ENCODE measurements at places on chromosomes 3 and 15.
A peak's percentile ranks its signal among the peaks of the same experiment; 100 is the strongest.

DNA sequence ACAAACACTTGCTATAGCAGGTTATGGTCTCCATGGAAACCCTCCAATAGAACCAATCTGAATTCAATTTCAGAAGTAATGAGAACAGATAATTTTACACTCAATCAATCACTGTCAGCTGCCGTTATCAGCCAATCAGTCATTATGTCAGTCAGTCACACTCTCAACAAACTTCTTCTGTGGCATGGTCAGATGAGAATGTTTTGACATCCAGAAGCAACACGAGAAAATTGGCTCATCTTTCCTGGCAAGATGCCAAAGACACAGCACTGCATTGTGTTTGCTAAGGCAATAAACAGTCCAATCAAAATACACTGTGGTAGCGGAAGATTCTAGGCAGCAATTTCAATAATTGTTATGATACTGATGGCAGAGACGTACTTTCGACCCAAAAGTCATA is 190.7 kb downstream of the RORA start:
- no peak for DNase-seq

GRCh38 chr3:14783480-14784086 is 35.2 kb upstream of the FGD5 start:
- DNase-seq = no peak

DNA sequence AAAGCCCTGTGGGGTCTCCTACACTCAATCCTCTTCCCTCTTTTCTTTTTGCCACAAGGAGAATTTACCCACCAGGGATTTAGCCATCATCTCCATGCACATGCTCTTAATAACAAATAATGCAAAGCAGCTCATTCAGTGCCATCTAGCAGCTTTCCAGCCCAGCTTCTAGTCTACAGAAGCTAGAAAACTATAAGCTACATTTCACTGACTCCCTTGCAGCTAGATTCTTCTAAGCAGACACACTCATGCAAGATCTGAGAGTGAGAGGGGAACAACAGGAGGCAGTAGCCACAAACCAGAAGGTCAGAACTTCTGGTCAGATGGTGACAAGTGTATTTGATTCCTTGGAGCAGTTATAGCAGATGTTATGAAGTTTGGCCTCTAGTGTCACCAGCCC is 25.5 kb downstream of the OSBPL10 start:
- no peak for DNase-seq

DNA sequence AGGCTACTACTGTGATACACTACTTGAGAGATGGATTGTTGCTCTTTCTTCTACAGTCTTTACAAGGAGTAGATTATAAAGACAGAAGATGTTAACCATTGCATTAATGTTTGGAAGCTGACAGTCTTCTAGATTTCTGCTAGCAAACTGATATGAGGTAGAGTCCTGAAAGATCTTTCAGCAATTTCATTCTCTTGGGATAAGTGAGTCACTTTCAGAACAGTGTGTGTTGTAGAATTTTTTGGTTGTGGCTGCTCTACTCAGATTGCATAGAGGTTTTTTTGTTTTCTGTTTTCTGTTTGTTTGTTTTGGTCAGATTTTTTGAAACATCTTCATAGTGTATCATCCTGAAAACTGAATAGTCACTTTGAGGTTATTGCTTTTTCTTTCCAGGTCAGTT is 17.1 kb downstream of the TNFSF10 start:
- no peak for DNase-seq

DNA sequence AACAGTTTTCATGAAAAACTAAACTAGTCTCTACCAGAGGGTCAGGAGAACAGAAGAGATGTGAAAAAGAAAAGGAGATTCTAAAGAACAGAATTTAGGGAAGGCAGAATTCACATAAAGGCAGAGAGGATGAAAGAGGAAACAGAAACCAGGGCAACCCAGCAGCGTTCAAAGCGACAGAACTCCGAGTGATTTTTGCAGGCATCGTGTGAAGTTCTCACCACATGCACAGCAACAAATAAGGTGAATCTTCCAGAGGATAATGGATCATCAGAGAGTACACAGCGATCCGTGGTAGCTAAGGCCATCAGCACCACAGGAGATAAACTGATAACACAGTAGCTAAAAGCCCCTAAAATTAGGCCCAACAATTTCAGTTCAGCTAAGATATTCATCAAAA is 250.8 kb upstream of the THBS1 start:
- DNase-seq = no peak

DNA sequence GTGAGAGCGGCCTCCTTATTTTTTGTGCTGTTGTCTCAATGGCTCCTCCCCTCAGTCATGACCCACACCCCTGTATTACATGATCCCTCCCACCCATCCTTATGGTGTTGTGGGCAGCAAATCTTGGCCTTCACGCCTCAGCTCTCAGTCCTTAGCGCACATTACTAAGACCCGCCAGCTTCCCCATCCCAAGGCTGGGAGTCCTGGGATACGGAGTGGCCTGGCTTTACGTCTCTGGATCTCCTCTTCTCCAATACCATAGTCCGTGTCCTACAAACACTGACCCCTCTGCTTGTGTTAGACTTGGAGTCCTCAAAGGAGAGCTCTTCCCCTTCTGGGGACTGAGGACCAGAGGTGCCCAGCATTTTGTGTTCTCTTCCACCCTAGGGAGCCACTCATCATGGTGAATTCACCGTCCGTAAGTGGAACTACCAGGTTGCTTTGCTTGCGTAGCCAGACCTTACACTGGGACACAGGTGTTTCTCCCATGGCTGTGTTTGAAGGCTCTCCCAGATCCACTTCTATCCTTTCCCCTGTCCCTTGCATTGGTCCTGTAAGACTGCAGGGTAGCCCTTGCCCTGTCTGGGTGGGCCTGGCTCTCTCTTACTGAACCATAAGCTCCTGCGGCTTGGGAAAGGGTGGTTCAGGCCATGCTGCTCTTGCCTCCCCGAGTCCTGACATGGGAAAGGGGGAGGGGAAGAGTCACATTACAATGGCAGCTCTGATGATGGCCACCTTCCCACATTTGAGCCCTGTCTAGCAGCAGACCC is 13.6 kb downstream of the GRM2 start:
- no peak for DNase-seq

DNA sequence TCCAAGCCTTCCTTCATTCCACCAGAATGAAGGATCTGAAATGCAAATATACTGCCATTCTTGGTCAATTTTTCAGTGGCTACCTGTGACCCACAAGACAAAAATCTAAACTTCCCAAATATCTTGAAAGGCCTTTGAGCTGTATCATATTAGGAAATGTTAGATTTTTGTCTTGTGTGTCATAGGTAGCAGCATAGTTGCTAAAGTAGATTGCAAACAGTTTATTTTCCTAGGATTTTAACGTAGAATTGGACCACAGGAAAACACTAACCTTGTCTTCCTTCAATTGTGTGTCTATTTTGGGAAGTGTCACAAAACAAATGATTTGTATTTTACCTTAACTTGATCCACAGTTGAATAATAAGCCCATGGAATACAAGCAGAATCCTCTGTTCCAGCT is 42.4 kb downstream of the CP start:
- DNase-seq = no peak

- DNase-seq = no peak
Measured at GRCh38 chr15:92807971-92808571, 92.1 kb upstream of the CHD2 start.

DNA sequence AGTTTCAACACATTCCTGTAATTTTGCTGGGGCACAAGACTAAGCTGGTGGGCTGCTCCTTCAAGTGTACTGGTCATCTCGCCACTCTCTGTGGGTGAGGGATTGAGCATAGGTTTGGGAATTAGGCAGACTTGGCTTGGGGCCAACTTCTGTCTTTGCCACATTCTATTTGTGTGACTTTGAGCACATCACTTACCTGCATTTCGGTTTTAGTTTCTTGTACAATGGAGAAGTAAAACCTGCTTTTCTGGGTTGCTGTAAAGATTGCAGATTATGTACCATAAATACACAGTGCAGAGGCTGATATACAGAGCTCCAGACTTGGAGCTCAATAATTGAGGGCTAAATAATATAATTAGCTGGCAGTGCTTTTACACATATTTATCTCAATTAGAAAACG is 162.1 kb downstream of the C3orf38 start:
- no peak for DNase-seq

- DNase-seq = no peak
Measured at GRCh38 chr3:75303741-75304140, 360.4 kb upstream of the FRG2C start.

GRCh38 chr3:111338059-111338698 is 203.8 kb upstream of the CD96 start:
- DNase-seq = no peak

DNA sequence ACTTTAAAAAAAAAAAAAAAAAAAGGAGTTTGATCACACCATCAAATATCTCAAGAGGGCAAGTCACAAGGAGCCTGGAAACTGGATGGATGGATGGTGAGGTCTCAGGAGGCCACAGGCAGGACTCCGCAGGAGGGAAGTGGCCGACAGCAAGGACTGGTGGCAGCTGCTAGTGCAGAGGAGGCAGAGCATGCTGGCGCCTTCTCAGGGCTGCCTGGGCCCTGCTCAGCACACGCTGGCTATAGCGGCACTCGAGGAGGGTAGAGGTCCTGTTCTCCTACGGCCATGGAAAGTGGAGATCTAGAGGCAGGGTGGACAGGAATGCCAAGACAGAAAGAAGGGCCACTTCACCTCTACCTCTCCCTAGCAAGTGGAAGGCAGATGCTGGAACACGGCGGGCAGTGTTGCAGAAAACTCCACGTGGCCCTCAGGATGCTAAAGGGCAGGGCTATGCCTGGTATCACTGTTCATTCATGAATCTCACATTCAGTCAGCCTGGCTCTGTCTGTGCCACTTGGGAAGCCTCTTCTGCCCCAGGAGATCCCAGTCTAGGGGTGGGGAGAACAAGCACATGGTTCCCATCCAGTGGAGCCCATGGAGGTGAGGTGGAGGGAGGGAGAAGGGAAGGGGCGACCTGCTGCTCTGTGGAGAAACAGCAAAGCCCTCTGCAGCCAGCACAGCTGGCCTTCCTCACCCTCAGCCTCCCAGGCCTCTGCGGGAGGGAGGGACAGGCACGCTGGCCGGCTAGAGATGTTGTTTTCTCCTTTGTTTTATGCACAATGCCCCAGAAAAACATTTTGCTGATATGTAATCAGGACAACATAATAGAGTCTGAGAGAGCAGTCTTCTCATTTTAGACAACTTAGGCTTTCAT is 71.0 kb downstream of the OXNAD1 start:
- no peak for DNase-seq

GRCh38 chr3:31094048-31094447 is 199.6 kb upstream of the GADL1 start:
- DNase-seq = no peak

GRCh38 chr15:48437178-48437577 is 105.9 kb downstream of the DUT start:
- DNase-seq = no peak

- no peak for DNase-seq
Measured at GRCh38 chr3:80556763-80557162, 789.0 kb upstream of the ROBO1 start.

DNA sequence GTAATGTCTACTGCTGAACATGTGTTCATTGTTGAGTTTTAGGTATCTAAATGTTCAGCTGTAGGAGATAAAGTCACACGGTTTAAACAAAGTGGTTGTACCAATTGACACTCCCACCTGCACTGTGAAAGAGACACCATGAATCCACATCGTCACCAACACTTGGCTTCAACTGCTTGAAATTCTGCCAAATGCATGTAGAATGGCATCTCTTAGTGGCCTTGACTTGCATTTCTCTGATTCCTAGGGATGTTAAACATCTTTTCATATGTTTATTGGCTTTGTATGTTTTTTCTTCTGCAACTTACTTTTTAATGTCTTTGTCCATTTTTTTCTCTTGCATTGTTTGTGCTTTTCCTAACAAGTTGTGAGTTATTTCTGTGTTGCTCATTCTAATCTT is 43.4 kb downstream of the RPLP1 start:
- no peak for DNase-seq

DNA sequence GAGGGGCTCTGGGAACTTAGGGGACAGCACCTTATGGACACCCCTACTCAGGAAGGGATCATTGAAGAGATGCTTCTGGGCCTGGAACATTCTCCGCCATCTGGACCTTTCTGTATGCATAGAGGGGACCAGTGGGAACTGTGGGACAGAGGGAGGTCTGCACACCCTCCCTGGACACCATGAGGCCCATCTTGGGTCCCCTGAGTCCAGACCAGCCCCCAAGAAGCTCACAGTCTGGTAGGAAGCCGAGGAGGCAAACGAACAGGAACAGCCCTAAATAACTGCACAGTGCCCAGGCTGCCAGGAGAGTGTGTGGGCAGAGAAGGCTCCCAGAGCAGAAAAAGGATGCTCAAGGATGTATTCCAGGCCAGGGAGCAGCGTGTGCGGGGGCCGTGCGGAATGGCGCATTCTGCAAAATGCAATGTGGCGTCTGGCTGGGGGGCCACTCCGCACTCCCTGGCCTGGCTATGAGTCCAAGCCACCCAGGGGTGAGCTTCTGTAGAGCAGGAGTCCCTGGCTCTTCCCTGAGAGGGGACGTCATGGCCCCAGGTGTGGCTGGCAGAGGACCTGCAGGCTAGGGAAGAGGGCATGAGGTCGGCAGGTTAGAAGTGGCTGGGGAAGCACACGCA is 24.5 kb upstream of the KLF13 start:
- DNase-seq = no peak

DNA sequence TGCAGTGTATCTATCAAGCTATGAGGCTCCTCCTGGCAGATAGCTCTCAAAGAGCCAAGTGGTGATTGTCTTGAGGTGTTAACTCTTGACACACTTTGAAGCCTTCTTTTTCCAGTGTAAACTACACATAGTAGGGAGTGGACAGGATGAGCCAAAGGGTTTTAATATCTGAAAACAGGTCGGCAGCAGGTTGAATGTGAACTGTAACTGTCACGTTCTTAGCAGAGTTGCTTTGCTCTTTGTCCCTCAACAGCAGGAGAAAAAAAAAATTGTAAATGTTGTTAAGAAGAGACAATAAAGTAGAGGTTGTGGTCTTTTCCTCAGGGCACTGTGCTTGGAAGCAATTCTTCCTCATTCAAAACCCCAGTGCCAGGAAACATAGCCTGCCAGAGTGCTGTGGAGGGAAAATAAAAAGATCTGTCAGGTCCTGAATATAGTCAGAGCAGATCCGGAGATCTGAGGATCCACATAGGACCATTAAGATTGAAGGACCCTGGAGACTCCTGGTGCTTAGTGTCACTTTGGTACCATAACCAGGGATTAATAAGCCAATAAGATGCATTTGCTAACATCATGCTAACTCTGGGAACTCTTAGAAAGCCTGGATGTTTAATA is 229.7 kb downstream of the NAALADL2 start:
- no peak for DNase-seq

DNA sequence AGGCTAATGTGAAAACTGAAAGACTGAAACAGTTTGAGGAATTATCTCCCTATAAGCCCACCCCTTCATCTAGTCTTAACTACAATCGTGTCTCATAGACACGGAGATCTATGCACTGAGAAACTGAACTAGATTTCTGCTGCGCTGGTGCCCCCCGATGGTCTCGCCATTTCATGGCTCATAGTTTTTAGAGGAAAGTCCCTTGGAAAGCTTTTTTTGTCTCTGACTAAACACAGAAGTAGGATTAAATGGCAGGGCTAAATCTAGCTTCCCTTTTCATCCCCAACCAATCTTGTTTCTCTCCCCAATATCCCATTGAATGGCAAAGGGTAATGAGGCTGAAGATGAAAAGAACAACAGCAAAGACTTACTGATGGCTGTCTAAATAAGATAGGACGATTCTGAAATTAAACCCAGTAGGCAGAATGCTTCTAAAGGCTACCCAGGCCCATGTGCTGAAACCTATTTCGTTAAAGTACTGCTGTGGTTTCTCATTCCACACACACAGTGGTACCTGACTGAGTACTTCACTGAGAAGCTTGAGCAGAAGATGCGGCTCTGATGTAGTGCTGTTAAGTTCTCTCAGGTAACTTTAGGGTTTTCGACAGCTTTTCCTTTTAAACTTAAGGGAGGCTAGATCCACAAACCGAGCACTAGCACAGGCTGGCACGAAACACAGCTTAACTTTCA is 142.7 kb downstream of the GADL1 start:
- no peak for DNase-seq

GRCh38 chr3:20104167-20104661 is 64.0 kb downstream of the KAT2B start:
- DNase-seq = peak; percentile 10
